Left renal pelvis (tissue), 4 donors: ENCODE measurements at places on chromosomes 1 and 21. TPM values are rescaled to one million over a fixed set of nuclear protein-coding genes. Genes with fewer than 3 reads are reported as not detected.

The AMPD1 gene
- not detected for polyA plus RNA-seq

The SLC44A3 gene
- polyA plus RNA-seq: 11.6 TPM

The SPRR3 gene
- 1.2 TPM for polyA plus RNA-seq

The IL24 gene
- 0.43 TPM for polyA plus RNA-seq

The CACNA1S gene
- 0.03 TPM for polyA plus RNA-seq

The CD164L2 gene
- polyA plus RNA-seq: not detected

The KRTAP21-2 gene
- polyA plus RNA-seq: not detected

- no peak for DNase-seq
These were observed 64.6 kb upstream of the C1orf21 start for GRCh38 chr1:184322253-184322652.

DNA sequence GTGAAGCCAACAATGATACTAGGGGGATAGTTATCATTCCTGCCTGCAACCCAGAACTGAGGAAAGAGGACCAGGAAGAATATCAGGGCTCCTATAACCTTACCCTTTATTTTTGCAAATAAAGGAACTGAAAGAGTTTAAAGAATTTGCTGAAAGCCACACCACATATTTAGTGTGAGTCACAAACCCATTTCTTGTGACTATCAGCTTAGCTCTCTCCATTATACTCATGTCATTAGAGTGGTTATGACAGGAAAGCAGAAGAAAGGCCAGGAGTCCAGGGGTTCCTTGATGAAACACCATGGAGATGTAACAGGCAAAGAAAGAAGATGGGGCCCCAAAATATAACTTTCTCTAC, 141.1 kb upstream of the SAMSN1 start:
- no peak for DNase-seq

DNA sequence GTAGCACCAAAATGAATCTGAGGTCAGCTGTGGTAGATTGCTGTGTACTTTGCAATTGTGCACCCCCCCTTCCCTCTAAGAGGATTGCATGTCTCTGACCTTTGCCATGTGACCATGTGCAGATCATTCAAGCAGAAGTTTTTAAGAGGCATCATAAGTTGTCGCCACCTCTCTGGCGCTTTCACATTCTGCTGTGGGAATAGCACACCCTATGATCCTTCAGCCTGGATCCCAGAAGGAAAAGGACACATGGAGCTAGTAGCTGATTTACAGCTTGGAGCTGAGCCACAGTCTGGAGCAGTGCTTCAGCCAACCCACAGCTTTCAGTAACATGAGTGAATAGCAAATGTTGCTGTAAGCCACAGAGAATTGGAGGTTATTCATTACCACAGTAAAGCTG, 158.5 kb downstream of the TSEN15 start:
- no peak for DNase-seq

DNA sequence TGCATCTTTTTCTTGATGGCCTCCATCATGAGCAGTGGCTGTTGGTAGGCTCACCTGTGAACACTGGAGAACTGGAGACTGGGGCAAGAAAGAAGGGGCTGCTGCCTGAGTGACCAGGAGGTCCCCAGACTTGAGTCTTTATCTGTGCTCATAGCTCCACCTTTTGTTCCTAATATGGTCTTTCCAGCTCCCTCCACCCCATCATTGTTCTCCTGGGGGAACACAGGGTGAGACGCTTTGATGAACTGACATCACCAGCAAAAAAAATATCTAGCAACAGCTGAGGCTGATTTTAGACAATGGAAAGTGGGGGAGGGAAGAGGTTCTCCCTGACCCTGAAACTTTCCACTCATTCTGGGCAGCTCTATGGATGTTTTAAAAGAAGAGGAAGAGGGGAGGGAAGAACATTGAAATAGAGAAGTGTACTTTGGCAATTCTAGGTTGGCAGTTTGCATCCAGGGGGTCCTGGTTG, at the start of gene TPM3:
TPM3 (minus strand) TSS at position 111 of the 472 bp plus-strand sequence; CDS start at position 29, 82 bp downstream.
- no peak for DNase-seq

- no peak for DNase-seq
These were observed 256.3 kb upstream of the DUSP10 start for GRCh38 chr1:221998186-221998612.

GRCh38 chr1:244749230-244750016, 86.0 kb upstream of the COX20 start:
- DNase-seq: no peak

- no peak for DNase-seq
These were observed 150.0 kb upstream of the KCTD3 start for GRCh38 chr1:215417122-215417521.

DNA sequence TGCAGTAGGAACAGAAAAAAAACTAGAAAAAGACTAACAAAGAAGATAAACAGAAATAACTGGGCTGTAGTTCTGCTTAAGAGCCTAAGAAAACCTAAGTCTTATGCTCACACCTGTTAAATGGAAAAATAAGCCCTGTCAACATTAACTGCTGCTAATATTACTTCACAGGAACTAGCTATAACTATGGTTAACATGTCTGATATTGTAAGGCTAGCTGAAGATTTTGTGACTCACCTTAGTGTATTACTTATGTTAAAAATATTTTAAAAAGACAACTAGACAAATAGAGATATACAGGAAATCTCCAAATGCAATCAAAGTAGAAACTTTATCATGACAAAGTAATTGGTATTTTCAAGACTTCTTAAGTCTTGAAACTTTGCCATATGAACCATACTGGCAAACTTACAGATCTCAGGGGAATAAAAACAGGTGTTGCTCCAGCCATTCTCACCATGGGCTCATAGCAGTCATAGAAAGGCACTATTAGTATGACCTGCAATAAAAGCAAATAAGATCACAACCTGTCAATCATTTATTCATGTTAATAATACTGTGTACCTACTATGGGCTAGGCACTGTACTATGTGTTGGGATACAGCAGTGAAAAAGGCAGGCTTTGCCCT, 30.7 kb downstream of the KYAT3 start:
- no peak for DNase-seq

- no peak for DNase-seq
These were observed 159.0 kb upstream of the ZC3H12A start for GRCh38 chr1:37315371-37315846.

DNA sequence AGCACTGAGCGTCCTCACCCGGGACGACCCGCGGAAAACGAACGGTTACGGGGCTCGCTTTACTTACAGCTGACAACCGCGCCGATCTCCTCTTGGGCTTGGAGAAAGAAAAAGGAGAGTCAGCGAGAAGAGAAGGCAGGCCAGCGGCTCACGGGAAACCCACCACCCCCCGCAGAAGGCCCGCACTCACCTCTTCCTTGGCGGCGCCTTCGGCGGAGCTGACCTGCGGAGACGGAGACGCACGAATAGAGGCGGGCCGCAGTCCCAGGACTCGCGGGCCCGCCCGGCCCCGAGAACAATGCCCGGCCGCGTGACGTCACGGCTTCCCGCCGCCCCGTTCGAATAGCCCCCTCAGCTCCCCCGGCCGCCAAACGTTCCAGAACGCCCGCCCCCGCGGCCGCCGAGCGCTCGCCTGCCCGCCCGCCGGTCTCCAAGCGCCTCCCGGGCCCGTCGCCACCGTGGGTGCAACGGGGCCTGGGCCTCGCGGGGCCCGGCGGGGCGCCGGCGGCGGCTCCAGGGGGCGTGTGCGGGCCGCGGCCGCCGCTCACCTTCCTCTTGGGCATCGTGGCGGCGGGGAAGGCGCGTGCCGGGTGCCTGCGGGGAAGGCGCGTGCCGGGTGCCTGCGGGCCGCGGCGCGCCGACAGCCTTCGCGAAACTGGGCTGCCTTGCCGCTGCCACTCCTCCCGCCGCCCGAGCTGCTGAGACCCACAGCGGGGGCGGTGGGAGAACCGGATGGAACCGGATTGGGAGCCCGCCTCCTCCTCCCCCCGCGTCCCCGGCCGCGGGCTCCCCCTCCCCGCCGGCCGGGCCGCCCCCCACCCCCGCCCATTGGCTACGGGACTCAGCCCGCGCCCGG, at the start of gene HMGN1:
HMGN1 (minus strand) TSS at position 734 of the 856 bp plus-strand sequence; CDS start at position 563, 171 bp downstream.
- peak; percentile 82 for DNase-seq

DNA sequence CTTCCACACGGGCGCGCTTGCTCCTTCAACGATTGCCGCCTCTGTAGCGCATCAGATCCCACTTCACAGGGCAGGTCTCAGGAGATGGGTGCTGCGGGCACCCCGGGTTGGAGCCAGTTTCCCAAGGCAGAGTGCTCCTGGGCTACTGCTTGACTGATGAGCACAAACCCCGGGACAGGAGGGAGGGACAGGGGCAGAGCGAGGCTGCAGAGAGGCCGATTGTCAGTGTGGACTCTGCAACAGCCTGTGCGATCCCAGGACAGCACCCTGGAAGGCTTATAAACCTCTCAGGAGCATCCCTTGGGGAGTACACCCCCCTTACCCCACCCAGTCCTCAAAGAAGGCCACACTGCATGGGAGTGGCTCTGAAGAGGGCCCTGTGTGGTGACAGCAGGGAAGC, 28.0 kb upstream of the BACE2 start:
- DNase-seq: no peak

DNA sequence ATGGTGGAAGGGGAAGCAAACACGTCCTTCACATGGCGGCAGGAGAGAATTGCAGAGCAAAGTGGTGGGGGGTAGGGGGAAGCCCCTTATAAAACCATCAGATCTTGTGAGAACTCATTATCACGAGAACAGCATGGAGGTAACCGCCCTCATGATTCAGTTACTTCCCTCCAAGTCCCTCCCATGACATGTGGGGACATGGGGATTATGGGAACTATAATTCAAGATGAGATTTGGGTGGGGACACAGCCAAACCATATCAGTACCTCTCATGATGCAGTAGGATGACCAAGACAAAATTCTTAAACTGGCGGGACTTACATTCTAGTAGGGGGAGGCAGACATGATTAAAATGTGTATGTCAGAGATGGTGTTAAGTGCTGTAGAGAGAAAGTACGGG, 38.8 kb downstream of the WNT4 start:
- no peak for DNase-seq

DNA sequence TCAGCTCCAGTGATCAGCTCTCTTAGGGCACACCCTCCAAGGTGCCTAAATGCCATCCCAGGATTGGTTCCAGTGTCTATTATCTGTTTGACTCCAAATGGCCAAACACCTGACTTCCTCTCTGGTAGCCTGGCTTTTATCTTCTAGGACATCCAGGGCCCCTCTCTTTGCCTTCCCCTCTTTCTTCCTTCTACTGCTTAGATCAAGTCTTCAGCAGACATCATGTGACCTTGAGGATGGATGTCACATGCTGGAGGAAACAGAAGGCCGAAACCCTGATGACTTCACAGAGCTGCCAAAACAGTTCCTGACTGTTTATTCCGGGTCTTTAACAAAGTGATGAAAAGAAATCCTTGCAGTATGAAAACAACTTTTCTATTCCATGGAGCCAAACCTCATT, 24.4 kb upstream of the WDR26 start:
- DNase-seq: no peak

GRCh38 chr21:43775795-43776430, at the start of gene CSTB:
Gene CSTB, minus strand, starts transcription at chr21:43776308. Its CDS starts 39 bp downstream, at chr21:43776269.
- DNase-seq: no peak

DNA sequence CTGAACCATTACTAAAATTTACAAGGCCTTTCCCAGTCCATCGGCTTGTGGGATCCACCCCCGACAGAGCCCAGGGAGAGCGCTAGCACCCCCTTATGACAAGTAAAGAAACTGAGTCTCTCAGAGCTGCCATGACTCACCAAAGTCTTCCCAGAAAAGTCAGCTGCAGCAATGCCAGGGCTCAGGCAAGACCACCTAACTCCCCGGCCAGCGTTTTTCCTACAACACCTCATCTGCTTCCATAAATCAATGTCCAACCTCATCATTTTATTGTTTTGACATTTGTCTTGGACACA, 15.0 kb downstream of the DHCR24 start:
- no peak for DNase-seq

DNA sequence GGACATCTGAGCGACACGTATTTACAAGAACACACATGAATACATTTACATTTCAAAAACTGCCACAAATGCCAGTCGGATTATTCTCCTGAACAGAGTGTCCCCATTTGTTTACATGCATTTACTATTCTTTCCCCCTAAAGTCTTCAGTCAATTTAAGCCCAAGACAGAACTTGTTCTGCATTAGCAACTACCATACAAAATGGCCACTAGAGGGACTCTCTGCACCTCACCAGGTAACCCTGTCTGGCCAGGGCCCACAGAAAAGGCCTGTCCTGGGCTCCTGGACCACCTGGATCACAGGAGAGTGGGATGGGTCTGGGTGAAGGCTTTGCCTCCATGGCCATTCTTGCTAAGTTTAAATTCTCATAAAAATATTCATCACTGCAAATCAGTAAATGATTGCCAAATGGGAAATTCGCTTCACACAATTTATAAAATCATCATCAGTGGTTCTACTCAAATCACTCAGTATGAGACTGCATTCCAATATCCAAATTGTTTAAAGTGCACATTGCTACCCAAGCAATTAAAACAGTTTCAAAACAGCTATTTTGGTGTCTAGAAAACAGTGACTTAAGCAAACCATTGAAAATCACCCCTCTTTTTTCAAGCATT, 12.5 kb upstream of the GUCA2A start:
- DNase-seq: no peak

GRCh38 chr1:86645851-86646250, 58.5 kb upstream of the SH3GLB1 start:
- DNase-seq: no peak

DNA sequence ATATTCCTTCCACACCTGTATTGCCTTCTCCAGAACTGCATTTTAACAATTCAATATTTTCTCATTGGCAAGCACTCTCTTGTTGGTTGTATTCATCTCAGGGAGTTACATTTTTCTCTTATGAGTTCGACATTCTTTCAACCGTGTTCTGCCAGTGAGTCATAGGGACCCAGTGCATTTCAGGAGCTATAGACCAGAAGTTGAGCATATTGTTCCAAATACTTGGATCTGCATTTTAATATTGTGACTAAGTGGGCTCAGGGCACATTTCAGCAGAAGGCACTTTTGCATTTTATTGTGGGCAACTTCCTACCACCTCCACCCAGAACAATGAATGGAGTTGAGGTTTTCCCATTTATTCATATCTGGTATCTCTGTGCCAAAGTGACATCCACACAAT, 132.8 kb downstream of the TNFSF18 start:
- DNase-seq: no peak

- no peak for DNase-seq
These were observed 99.5 kb upstream of the GJB5 start for GRCh38 chr1:34655206-34655874.

DNA sequence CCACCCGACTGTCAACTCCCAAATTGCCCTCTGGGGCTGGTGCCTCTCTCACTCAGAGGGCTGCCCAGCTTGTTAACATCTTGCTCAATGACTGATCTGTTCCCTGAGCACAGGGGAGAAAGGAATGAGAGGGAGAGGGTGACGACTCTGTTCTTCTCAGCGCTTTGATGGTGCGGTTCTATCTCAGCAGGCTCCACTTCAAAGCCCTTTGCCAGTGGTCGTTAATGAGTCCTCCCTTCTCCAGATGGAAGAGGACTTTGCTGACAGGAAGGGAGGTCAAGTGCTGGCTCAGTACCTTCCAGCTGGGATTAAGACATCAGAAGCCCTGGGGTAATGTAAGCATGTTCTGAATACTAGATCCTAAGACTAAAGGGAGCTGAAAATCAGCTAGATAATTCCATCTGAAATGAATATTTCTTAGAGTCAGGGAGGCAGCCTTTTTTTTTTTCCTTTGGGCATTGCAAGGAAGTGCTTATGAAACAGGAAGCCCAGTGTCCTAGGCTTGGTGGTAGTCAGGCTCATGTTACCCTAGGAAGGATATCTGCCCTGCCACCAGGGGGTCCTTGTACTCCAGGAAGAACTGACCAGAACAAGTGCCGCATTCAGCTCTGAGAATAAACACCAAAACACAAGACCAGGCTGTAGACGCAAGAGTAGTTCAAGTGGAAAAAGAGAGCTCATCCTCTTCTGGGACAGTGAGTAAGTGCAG, 4.7 kb downstream of the FMOD start:
- no peak for DNase-seq

GRCh38 chr1:201281573-201281972, 1.7 kb upstream of the PKP1 start:
- no peak for DNase-seq
